ENCODE measurements at places on chromosomes 3 and 15.
A peak's percentile ranks its signal among the peaks of the same experiment; 100 is the strongest.

DNA sequence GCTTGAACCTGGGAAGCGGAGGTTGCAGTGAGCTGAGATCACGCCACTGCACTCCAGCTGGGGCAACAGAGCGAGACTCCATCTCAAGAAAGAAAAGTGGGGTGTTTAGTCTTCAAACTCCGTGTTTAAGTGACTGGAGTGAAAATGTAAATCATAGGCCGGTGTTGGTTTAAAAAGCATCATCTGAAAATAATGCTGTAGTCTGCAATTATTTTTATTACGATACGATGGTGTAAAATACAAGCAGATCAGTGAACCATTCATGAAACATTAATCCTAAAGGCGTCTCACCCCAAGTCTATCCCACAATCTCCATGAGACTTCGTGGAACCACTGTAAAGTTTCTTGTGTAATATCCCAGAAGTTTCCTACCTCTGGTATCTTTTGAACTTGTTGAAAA is 6.3 kb downstream of the CTNNB1 start:
- H3K27ac ChIP-seq: no peak overlapping the region
- no peaks in the 10 kb centered on the region for H3K27me3 ChIP-seq
- peaks cover 5% of the 10 kb centered on the region for H3K36me3 ChIP-seq
- no peak for DNase-seq
- no peak overlapping the region for H3K4me3 ChIP-seq

GRCh38 chr15:42914728-42915497 is 5.7 kb downstream of the TTBK2 start:
- DNase-seq: no peak
- no peak overlapping the region for H3K4me3 ChIP-seq
- peaks cover 11% of the 10 kb centered on the region for H3K4me1 ChIP-seq
- H3K27ac ChIP-seq: no peak overlapping the region

DNA sequence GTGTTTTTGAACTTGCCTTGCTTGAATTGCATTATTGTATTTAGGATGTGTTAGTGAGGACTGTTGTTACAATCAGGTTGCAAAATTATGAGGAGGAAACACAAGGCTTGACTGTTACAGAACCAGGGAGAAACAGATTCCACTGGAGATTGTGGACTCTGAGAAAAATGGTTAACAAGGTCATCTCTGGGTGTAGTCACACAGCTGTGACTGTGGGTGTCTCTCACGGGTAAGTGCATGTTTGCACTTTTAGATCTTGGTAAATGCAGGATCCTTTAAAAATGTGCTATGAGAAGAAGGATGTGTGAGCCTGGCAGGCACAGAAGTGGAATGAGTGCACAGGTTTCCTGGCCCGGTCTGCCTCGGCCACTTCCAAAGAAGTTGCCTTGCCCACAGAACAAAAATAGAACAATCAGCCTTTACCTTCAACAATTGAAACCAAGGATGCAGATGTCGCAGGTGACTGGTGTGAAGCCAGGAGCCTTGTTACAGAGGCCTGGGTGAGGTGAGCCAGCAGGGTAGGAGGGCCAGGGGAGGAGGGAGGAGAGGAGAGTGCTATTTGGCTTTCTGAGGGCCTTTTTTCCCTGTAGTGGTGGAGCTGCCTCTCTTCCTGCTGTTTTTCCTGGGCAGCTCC is 68.0 kb downstream of the ABHD5 start:
- DNase-seq: no peak
- no peaks in the 10 kb centered on the region for H3K27me3 ChIP-seq
- no peak overlapping the region for H3K4me3 ChIP-seq

DNA sequence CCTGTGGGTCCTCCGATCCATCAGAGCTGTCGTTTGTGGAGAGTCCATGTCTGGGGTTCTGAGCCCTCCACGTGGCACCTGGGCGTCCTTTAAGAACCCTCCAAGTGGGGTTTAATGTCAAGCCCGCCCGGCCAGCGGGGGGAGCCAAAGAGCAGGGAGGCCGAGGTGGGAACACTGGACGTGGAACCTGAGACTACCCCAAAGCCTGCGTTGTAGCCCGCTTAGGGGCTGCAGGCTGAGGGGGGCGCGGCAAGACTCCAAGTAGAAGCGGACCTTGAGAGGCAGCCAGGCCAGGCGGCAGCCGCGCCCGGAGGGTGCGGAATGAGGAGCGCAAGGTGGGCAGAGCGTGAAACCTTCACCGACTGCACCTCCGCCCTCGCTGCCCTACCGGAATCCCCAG is 126.2 kb upstream of the ATP10A start:
- no peak overlapping the region for H3K27ac ChIP-seq
- no peak overlapping the region for H3K4me3 ChIP-seq
- H3K27me3 ChIP-seq: no peaks in the 10 kb centered on the region
- no peaks in the 10 kb centered on the region for H3K36me3 ChIP-seq
- no peak for DNase-seq

DNA sequence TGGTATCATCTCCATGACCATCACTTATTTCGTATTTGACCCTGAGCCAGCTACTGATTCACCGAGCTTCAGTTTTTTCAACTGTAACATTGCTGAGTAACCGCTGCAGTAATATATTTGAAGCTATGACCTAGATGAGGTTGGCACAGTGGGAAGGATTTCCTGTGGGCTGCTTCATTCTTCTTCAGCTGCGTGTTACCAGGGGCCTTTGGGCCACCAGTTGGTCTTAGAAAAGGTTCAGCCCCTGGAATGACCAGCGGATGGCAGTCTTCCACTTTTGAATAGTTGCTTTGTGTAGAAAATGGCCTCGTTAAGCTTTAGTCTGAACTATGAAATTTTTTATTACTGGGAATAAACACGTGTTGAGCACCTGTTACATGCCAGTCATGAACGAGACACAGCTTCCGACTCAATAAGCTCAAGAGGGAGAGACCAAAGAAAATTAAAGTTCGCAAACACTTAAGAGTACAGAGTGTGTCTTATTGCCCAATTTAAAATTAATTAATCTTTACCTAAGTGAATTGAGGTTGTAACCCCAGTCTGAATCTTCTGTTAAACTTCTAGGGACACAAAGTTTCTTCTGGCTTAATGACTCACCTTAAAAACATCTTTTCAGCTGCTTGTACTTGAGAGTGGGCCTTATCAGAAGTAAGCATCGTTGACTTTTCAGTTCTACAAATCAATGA is 57.6 kb upstream of the NR2E3 start:
- no peaks in the 10 kb centered on the region for H3K4me1 ChIP-seq
- peaks cover 31% of the 10 kb centered on the region for H3K36me3 ChIP-seq
- no peak overlapping the region for H3K27ac ChIP-seq
- no peak for DNase-seq

- H3K27ac ChIP-seq: peak overlapping the region; percentile 97
- no peak for DNase-seq
- peaks cover 49% of the 10 kb centered on the region for H3K4me1 ChIP-seq
These were observed 3.9 kb downstream of the GATA2 start for GRCh38 chr3:128488991-128489673.

DNA sequence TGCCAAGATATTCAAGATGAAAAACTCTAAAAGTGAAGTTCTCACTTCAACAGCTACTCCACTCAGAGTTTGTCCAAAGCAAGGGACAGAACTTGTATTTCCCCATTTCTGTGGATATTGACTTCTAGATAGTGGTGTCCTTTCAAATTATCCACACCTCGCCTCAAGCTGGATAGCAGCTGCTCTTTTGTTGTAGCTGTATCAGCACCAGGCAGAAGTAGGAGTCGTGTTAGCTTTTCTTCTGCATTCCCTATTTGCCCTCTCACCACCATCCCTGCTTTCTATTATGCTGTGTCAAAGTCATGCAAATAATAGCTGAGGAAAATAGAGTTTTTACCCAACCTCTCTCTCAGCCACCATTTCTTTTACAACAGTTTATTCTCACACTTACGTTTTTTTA is 303.8 kb downstream of the EPHA3 start:
- no peak overlapping the region for H3K27ac ChIP-seq
- no peak for DNase-seq
- peaks cover 2% of the 10 kb centered on the region for H3K27me3 ChIP-seq
- no peaks in the 10 kb centered on the region for H3K36me3 ChIP-seq

DNA sequence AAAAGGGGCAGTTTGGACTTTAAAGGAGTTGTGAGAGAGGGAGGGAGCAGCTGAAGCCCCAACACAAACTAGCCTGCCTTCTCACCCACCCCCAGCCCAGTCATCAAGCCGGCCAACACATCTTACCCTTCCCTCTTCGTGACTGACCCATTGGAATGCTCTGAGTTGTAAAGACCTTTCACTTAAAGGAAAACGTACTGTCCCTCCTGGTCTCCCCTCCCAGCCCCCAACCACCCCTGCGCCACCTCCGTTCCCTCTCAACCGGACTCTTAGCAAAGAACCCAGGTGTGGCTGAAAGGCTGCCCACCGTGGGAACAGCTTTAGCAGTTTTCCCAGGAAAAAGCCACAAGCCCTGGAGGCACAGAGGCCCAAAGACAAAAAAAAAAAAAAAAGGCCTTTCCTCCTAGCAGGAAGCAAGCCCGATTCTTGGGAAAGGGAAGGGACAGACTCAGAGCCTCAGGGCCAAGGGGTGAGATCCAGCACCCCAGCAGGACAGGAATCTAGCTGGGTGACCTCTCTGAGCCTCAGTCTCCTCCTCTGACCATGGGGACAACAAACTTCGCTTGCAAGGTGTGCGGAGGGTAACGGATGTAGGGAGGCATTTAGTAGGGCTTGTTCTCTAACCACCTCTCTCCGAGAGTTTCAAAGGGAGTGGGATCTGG is 2.4 kb downstream of the CYP11A1 start:
- no peaks in the 10 kb centered on the region for H3K36me3 ChIP-seq
- peak overlapping the region; percentile 82 for H3K4me3 ChIP-seq
- peak overlapping the region; percentile 93 for H3K27ac ChIP-seq
- peaks cover 12% of the 10 kb centered on the region for H3K4me1 ChIP-seq
- DNase-seq: no peak

- H3K27ac ChIP-seq: no peak overlapping the region
- H3K4me3 ChIP-seq: no peak overlapping the region
- no peaks in the 10 kb centered on the region for H3K27me3 ChIP-seq
- no peak for DNase-seq
- H3K36me3 ChIP-seq: no peaks in the 10 kb centered on the region
- peaks cover under 1% of the 10 kb centered on the region for H3K4me1 ChIP-seq
These were observed 741.4 kb upstream of the CCDC54 start for GRCh38 chr3:106635826-106636225.

GRCh38 chr15:39641191-39641889 is 60.5 kb downstream of the THBS1 start:
- DNase-seq: no peak
- no peak overlapping the region for H3K4me3 ChIP-seq
- H3K27me3 ChIP-seq: no peaks in the 10 kb centered on the region

DNA sequence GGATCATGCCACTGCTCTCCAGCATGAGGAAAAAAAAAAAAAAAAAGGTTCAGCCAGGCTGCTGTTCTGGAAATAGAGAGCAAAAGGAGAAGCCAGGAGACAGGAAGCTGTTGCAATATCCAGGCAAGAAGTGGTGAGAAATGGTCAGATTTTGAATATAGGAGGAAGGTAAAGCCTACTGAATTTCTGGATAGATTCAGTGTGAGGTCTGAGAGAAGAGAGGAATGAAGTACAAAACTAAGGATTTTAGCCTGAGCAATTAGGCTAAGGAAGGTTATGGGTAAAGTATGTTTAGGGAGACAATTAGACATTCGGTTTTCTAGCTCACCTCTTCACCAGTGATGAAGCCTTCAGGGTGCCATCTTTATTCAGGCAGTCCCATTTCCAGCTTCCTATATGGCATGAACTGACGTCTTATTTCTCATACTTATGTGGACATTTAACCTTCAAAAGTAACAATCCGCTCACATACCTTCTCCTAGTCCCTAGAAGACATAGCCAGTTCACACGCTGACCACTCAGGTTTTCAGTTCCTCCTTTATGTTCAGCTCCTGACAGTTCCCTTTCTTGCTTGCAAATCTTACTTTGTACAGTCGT is 57.2 kb downstream of the KIF9 start:
- H3K36me3 ChIP-seq: peaks cover 3% of the 10 kb centered on the region
- no peak overlapping the region for H3K27ac ChIP-seq
- H3K4me3 ChIP-seq: no peak overlapping the region
- no peak for DNase-seq
- H3K27me3 ChIP-seq: no peaks in the 10 kb centered on the region

DNA sequence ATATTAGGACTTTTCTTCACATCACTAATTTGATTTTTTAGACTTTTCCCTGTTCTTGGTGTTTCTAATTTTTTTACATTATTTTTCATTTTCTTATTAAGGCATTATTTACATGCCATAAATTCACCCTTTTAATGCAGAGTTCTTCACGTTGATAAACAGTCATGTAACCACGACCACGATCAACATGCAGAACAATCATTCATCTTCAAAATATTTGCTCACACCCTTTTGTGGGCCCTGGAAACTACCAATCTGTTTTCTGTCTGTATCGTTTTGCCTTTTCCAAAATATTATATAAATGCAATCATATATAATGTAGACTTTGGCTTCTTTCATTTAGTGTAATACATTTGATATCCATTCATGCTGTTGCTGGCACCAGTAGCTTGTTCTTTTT is 48.7 kb downstream of the ARRDC4 start:
- no peaks in the 10 kb centered on the region for H3K4me1 ChIP-seq
- peaks cover 9% of the 10 kb centered on the region for H3K27me3 ChIP-seq
- no peak for DNase-seq

DNA sequence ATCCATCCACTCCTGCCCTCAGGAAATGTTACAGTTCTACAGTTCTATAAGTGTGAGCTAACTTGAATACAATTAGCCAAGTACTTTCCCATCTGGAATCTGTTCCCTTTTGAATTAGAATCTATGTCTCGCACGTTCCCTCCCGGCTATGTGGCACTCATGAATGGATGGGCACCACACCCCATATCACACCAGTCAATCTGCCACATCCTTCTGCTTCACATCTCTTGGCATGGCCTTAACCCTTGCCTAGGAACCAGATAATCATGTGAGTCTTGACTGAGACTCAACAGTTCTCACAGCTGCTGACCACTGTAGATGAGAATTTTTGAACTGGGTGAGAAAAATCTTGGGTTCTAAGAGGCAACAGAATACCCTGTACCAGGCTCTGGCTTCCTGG is 180.2 kb downstream of the TNIK start:
- H3K36me3 ChIP-seq: peaks cover 3% of the 10 kb centered on the region
- no peak for DNase-seq
- H3K27me3 ChIP-seq: no peaks in the 10 kb centered on the region
- no peak overlapping the region for H3K4me3 ChIP-seq
- H3K4me1 ChIP-seq: peaks cover 14% of the 10 kb centered on the region
- H3K27ac ChIP-seq: no peak overlapping the region

DNA sequence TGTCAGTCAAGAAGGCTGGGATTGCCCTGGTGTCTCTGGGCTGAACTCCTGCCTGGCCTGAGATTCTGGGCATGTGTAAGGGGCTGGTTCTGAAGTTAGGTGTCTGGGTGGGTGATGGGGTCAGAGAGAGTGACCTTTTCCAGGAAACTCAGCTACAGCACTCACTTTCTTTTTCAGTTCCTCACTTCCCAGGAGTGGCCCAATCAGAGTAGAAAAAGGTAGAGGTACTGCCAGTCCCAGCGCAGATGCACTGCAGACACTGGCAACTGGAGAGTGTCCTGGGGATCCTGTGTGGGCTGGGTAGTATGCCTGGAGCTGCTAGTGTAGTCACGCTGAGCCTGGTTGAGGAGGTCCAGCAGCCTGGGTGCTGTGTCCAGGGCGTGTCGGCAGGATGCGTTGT is 46.5 kb upstream of the APEH start:
- no peaks in the 10 kb centered on the region for H3K4me1 ChIP-seq
- no peak for DNase-seq
- no peak overlapping the region for H3K27ac ChIP-seq

- H3K36me3 ChIP-seq: no peaks in the 10 kb centered on the region
- DNase-seq: no peak
- peaks cover 18% of the 10 kb centered on the region for H3K4me1 ChIP-seq
- H3K27me3 ChIP-seq: no peaks in the 10 kb centered on the region
These were observed 58.7 kb upstream of the FNDC3B start for GRCh38 chr3:171980578-171981270.

Data from mesothelial cell of epicardium (in vitro differentiated cells).